RPMI7951 (cell line): ENCODE measurements at places on chromosomes 5 and 9.

DNA sequence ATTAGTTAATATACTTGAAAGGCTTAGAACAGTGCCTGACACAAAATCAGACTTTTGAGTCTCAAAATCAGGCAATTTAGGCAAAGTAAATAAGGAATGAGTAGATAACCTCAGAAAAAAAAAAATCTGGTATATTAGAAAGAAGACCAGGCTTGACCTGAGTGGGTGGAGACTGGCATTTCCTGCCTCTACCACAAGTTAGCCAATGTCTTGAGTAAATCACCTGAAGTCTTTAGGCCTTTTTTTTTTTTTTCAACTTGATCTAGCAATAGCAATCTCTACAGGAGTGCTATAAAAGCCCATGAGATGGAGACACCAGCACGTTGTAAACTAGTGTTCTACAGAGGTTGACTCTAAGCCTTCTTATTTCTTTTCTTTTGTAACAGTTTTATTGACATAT is 104.2 kb upstream of the RASEF start:
- no peak for DNase-seq

DNA sequence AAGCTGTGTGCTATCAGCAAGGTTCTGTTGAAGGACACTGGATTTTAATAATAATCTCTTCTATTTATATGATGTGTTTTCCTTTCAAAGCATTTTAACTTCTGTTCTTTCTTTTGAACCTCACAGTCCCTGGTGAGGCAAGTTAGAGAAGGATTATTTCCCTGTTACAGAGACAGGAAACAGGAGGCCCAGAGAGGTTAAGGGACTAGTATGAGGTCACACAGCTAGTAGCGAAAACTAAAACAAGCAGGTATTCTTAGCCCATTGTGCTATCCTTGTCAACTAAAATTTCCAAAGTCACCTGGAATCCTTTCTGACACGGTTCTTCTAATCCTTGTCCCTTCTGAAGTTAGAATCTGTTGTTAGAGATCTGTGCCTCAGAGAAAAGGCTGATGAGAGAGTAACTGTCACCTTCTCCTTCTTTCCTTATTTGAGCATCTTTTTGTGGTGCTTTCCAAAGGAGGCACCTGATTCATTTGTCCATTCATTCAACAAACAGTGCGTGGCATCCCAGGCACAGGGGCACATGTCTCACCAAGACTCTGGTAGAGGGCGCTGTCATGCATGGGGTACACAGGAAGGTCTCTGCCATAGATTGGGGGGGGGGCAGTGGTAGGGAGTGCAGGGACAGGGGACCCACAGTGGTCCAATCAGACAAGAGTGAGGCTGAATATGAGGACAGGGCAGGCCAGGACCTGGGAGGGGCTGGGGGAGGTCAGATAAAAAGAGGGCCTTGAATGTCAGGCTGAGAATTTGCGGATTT is 61.5 kb downstream of the CRB2 start:
- no peak for DNase-seq

DNA sequence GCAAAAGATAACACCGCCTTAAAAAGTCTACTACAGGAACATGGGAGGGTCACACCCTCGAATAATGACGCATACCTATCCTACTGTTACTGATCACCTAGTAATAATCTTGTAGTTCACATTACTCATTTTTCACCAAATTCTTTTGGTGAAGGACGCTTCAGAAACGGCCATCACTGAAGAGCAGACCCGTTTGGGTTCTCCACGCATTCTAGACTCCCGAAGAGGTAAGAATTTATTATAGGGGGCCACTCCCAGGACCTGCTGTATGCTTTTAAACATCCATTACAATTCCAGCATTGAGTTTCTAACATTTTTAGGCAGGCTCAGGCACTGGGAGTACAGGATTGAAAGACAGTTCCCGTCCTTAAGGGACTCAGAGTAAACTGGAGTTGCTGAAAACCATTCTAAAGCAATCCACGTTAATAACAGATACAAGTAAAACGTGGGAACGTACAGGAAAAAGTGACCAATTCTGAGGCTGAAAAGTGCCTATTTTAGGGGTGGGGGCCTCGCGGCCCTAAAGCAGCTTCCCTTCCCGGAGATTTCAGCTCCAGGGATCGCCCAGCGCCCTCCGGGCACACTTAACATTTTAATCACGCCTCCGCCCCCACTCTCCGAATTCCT is at the start of gene FER:
FER (plus strand) TSS at position 124 of the 627 bp plus-strand sequence. CDS start 50,286 bp downstream, outside the sequence.
- peak; percentile 77 for DNase-seq

DNA sequence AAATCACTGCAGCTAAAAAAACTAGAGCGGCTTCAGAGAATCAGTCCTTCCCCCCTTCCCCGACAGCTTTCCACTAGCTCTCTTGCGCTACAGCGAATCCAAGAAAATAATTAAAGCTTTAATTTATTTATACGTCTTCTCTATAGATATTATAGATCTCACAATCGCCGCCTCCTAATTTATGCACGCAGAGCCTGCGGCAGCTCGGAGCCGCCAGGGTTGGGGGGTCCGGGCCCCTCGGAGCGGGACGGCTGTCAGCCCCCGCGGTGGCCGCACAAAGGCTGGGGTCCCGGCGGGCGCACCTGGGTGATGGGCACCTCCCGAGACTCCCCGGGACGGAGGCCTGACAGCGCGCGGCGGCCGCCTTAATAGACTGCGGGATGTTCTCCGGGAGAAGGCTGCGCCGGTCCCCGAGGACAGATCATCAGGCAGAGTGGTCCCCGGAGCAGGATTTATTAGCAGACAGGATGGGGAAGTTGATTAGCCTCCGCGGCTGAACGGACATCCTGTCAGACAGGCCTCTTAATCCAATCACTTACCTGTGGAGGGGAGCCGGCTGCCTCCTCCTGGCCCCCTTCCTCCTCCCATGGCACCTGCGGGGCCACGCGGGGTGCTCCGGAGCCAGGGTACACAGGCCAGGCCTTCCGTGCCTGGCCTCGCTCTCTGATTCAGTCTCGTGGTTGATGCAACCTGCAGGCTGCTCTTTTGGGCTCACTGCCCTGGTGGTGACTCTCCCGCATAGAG is 166.8 kb downstream of the MELK start:
- no peak for DNase-seq

DNA sequence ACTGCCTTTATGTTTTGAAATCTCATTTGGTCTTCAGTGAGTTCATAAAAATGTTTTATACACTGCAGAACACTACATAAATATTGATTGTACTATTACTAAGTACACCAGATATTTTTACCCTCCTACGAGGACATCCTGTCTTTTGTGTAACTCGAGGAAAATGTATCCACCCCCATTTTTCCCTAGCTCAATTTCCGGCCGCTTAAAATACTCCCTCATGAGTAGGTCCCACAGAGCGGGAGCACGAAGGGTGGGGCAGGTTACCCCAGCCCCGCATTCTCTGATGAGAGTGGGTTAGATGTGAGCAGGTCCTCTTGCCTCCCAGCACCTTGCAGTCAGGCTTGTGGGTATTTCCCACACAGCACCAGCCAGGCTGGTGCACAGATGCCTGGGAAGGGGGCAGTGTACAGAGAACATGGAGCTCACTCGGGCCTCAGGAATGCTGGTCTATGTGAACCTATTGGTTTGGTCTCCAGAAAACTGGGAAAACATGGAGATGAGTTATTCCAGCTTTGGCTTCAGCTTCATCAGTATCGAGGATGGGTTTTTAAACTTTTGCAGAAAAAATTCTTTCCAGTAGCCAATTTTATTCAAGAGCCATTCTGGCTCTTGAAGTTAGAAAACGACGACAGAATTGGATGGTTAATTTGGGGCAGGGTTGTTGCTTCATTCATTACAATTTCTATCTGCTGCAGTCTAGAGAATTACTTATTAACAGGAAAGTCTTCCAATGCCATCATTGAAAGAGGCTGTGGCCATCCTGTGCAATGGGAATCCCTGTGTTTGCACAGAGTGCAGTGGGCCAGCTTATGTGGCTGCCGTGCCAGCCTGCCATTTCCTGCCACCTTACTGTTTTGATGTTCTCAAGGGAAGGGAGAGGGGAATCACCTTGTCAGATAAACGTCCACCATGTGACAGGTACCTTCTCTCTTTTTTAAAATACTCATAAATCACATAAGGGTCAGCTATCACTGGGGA is 73.2 kb downstream of the WDR41 start:
- no peak for DNase-seq

DNA sequence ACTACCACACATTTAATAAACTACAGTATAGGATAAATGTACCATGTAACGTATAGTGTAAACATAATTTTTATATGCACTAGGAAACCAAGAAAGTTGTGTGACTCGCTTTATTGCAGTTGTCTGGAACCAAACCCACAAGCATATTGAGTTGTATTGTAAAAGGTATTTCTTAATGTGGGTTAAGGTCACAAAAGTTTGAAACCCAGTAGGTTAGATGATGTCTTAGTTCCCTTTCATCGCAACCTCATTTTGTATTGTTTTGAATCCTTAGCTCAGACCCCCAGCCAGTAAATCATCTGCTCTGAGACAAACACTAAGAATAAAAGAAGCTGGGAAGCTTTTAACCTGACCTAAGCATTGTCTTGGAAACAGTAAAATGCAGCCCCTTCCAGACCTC is 79.1 kb downstream of the TRIO start:
- no peak for DNase-seq

- DNase-seq = no peak
These were observed 5.3 kb upstream of the NDUFS4 start for GRCh38 chr5:53555160-53555559.

- no peak for DNase-seq
These were observed 8.1 kb downstream of the IDNK start for GRCh38 chr9:83630938-83631457.

GRCh38 chr5:90326995-90327394 is 82.6 kb downstream of the CETN3 start:
- DNase-seq = no peak

DNA sequence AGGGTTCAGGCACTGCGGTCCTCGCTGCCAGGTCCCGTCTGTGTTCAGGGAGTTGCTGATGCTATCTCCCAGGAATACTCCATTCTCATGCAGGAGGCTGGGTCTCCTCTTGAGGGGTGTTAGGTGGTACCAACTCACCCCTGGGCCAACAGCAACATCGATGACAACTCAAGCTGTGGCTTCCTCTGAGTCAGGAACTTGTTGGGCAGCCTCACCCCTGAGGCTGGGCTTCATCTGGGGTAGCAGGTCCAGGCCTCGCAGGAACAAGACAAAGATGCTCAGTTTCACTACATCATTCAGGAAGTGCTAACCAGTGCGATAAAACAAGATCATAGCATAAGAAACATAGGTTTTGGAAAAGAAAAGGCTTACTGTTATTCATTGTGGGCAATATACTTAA is 125.9 kb downstream of the SYK start:
- no peak for DNase-seq

GRCh38 chr9:99682870-99683269 is 138.8 kb upstream of the NR4A3 start:
- no peak for DNase-seq

- peak; percentile 52 for DNase-seq
These were observed 16.0 kb upstream of the PUM3 start for GRCh38 chr9:2859776-2860379.

DNA sequence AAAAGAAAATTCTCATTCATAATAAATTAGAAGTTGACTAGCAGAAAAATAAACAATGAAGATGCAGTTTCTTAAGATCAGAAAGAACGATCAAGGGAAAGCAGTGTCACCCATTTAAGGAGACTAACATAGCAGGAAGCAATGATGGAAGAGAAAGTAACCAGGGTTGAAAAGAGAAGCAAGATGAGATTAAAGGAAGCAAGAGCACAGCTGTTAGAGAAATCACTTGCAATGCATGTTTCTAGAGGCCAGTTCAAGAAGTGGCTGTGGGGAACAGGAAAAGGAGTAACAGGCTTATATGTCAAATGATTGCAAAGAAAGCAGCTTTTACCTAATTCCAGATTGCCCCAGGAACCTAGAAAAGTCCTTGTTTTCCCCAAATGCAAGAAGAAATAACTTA is 46.8 kb upstream of the SLC1A1 start:
- DNase-seq = no peak

DNA sequence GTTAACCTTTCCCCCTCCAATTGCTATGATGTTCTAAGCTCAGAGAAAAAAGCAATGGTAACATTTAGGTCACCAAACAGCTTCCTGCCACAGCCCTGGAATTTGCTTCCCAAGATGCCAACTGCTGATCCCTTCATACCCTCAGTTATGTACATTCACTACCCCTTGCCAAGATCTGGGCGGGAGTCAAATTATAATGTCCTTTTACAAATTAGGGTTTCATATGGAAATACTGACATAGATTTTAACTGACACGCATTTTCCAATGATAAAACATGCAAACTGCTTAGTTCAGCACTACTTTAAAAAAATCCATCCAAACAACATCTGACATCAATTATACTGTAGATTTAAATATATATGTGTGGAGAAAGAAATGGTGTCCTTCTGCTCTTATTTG is 5.0 kb downstream of the LOX start:
- peak; percentile 24 for DNase-seq

- no peak for DNase-seq
These were observed 200.5 kb upstream of the KLF9 start for GRCh38 chr9:70614786-70615463.

- no peak for DNase-seq
These were observed 3.6 kb upstream of the CPEB4 start for GRCh38 chr5:173884402-173885053.

- no peak for DNase-seq
These were observed 217.6 kb downstream of the CDH18 start for GRCh38 chr5:19770396-19770795.

DNA sequence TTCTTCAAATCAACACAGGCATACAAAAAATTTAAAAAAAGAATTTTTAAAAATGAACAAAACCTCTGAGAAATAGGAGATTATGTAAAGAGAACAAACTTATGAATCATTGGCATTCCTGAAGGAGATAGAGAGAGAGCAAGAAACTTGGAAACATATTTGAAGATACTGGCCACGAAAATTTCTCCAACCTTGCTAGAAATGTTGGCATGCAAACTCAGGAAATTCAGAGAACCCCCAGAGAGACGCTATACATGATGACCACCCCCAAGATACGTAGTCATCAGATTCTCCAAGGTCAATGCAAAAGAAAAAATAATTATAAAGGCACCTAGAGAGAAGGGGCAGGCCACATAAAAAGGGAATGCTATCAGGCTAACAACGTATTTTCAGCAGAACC is 472.5 kb downstream of the MTRR start:
- DNase-seq = no peak

GRCh38 chr5:135467051-135467625 is 15.0 kb upstream of the TIFAB start:
- DNase-seq = no peak

DNA sequence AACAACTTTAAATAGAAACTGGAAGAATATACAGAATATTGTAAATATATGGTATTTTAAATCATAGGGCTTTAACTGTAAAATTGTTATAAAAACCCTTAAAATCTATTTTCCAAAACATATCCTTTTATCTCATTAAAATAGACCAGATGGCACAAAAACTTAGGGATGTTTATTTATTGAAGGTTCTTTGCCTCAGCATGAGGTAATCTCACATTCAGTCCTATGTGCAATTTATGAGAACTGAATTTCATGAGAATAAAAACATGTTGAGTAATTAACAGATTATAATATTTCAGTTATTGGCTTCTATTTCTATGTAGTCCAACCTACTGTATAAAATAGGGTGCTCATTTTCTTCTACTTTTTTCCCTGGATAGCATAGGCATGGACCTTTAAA is 329.2 kb upstream of the PRR16 start:
- no peak for DNase-seq
